ENCODE measurements at places on chromosomes 2 and 18.

GRCh38 chr18:52200921-52201663 lies 138.9 kb upstream of the DCC start:
- DNase-seq, result no peak

- DNase-seq, result no peak
Observed at GRCh38 chr2:86284987-86285386, 52.4 kb downstream of the REEP1 start.

- no peak for DNase-seq
Observed at GRCh38 chr18:23244401-23244800, 109.1 kb downstream of the CABLES1 start.

DNA sequence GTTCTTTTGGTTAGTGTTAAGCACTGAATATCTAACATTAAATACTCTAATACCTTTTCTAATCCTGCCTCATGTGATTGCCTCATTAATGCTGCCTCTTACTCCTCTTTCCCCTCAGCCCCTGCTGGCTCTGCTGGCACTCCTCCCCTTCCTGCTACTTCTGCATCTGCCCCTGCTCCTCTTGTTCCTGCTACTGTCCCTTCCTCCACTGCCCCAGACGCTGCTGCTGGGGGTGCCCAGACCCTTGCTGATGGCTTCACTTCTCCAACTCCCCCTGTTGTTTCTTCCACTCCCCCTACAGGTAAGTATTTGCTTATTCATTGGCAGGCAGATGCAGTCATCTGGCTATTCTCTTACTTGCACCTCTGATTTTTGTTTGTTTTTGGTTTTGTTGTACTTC lies 68.5 kb downstream of the ABI2 start:
- DNase-seq, result no peak

- DNase-seq, result no peak
Observed at GRCh38 chr2:15941871-15942710, 1.7 kb downstream of the MYCN start.
